ENCODE measurements at places on chromosomes 2 and 18. TPM values are rescaled to one million over a fixed set of nuclear protein-coding genes. Genes with fewer than 3 reads are reported as not detected.

- H3K4me1 ChIP-seq: no peaks in the 10 kb centered on the region
- no peak overlapping the region for H3K27ac ChIP-seq
- H3K36me3 ChIP-seq: no peaks in the 10 kb centered on the region
- peaks cover 8% of the 10 kb centered on the region for H3K27me3 ChIP-seq
- no peak overlapping the region for H3K4me3 ChIP-seq
Observed at GRCh38 chr18:21330122-21330701, 88.2 kb downstream of the GREB1L start.

GRCh38 chr2:31654241-31654640, 73.5 kb upstream of the SRD5A2 start:
- no peak overlapping the region for H3K27ac ChIP-seq
- H3K4me3 ChIP-seq: no peak overlapping the region
- peaks cover 11% of the 10 kb centered on the region for H3K27me3 ChIP-seq
- no peaks in the 10 kb centered on the region for H3K4me1 ChIP-seq
- no peaks in the 10 kb centered on the region for H3K36me3 ChIP-seq

DNA sequence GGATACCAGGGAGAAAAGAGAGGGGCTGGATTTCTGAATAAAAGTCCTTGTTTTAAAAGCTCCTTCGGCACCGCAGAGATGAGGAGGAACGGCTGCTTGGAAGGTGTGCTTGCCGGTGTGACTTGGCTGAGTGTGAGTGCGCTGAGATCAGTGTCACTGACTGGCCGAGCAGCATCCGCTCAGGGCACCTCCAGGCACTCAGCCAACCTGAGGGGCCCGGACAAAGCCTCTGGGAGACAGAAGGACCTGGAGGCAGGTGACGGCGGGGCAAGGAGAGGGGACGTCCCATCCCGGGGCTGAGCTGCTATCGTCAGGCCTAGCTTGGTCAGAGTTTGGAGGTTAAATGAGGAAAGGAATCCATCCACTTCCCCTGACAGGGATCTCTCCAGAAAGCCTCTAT, 16.8 kb upstream of the ALLC start:
- H3K36me3 ChIP-seq: no peaks in the 10 kb centered on the region
- no peak overlapping the region for H3K27ac ChIP-seq
- no peaks in the 10 kb centered on the region for H3K27me3 ChIP-seq
- H3K4me3 ChIP-seq: no peak overlapping the region
- H3K4me1 ChIP-seq: peaks cover 3% of the 10 kb centered on the region

GRCh38 chr18:41752826-41753225, 202.2 kb upstream of the PIK3C3 start:
- DNase-seq: no peak
- no peaks in the 10 kb centered on the region for H3K4me1 ChIP-seq
- H3K36me3 ChIP-seq: no peaks in the 10 kb centered on the region
- H3K4me3 ChIP-seq: no peak overlapping the region
- H3K27me3 ChIP-seq: no peaks in the 10 kb centered on the region
- H3K27ac ChIP-seq: no peak overlapping the region

DNA sequence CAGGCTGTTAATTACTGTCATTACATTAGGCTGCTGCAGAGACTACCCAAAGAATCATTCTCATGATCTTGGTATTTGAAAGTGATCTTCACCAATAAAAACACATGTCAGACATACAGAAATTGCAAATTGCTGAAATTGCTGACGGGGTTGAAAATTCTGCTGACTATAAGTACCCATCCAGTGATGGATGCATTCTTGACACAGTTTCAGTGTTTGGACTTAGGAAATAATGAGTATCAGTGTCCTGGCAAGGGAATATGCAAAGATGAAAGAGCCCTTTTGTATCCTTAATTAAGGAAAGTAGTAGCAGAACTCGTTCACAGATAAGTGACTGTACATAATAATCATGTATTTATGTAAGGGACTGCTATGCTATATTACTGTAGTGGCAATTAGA, 221.1 kb upstream of the ATP5MC3 start:
- H3K4me1 ChIP-seq: no peaks in the 10 kb centered on the region
- peaks cover 24% of the 10 kb centered on the region for H3K27me3 ChIP-seq
- H3K4me3 ChIP-seq: no peak overlapping the region
- no peaks in the 10 kb centered on the region for H3K36me3 ChIP-seq
- DNase-seq: no peak
- H3K27ac ChIP-seq: no peak overlapping the region

- DNase-seq: no peak
- no peak overlapping the region for H3K27ac ChIP-seq
- no peaks in the 10 kb centered on the region for H3K36me3 ChIP-seq
- H3K4me3 ChIP-seq: no peak overlapping the region
- H3K4me1 ChIP-seq: peaks cover 6% of the 10 kb centered on the region
Observed at GRCh38 chr2:9983401-9984216, 32.1 kb downstream of the GRHL1 start.

DNA sequence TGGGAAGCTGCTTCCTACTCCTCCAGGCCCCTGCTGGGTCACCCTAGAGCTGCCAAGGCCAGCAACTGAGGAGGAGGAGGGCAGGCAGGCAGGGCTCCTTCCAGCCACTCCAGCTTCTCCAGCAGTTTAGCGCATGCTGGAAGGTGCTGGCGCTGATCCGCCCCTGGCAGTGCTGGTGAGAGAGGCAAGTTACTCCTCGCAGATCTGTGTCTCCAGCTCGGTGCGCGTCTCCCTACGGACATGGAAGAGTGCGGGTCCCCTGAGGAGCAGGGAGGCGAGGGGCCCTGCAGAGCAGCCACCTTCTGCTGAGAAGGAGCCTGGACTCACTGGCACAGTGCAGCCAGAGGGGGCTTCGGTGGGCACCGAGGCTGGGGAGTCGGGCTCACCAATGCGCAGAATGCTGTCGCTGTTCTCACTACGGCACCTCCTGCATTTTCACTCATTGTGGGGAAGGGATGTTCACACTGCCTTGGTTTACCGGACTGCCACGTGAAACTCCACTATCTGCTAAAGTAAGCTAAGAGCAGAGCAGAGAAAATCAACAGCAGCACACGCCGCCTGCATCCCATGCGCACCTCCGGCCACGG, 206.0 kb downstream of the HDAC4 start:
- H3K4me1 ChIP-seq: no peaks in the 10 kb centered on the region
- DNase-seq: no peak
- no peaks in the 10 kb centered on the region for H3K36me3 ChIP-seq
- H3K27ac ChIP-seq: peak overlapping the region; percentile 10
- no peak overlapping the region for H3K4me3 ChIP-seq

DNA sequence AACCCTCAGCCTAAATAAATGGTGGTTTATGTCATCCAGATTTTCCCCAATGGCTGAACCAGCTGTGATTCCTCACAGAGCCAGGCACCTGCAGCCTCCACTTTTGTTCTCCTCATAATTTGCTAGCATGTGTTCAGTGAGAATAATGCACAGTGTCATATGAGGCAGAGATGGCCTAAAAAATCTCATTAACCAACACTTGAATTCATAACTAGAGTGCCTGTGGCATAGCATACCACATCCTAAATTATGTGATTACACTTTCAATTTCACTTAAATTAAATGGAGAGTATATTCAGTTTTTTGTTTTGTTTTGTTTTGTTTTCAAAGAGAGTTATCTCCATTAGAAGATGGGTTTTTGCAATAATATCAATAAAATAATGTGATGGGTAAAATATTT, 488.0 kb downstream of the CBLN2 start:
- no peaks in the 10 kb centered on the region for H3K36me3 ChIP-seq
- no peak for DNase-seq
- no peaks in the 10 kb centered on the region for H3K4me1 ChIP-seq
- H3K27me3 ChIP-seq: no peaks in the 10 kb centered on the region

- H3K4me1 ChIP-seq: no peaks in the 10 kb centered on the region
- no peaks in the 10 kb centered on the region for H3K36me3 ChIP-seq
- H3K27me3 ChIP-seq: peaks cover 4% of the 10 kb centered on the region
- no peak for DNase-seq
Observed at GRCh38 chr18:1511619-1512311, 607.1 kb downstream of the ADCYAP1 start.

DNA sequence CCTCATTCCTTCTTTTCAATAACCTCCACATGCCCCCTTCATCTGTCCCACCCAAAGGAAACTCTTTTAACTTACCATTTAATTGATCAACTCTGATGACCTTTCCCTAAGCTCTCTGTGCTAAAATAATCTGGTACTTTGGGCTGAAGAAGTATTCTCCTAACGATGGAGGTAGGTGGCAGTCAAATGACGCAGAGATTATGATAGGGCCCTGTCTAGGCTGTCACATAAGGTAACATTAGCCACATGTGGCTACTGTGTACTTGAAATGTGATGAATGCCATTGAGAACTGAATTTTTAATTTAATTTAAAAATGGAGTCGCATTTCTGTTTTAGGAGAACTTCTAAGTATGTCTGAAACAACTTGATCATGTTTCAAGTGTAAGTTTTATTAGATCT, 140.5 kb upstream of the TNP1 start:
- H3K27ac ChIP-seq: no peak overlapping the region
- H3K27me3 ChIP-seq: peaks cover 4% of the 10 kb centered on the region
- no peaks in the 10 kb centered on the region for H3K4me1 ChIP-seq
- DNase-seq: no peak
- H3K36me3 ChIP-seq: no peaks in the 10 kb centered on the region
- no peak overlapping the region for H3K4me3 ChIP-seq

- H3K4me3 ChIP-seq: no peak overlapping the region
- H3K27ac ChIP-seq: peak overlapping the region; percentile 33
- no peak for DNase-seq
- H3K27me3 ChIP-seq: no peaks in the 10 kb centered on the region
Observed at GRCh38 chr2:122078451-122078850, 323.0 kb downstream of the TSN start.

- H3K27me3 ChIP-seq: no peaks in the 10 kb centered on the region
- no peaks in the 10 kb centered on the region for H3K36me3 ChIP-seq
- H3K4me3 ChIP-seq: no peak overlapping the region
- no peaks in the 10 kb centered on the region for H3K4me1 ChIP-seq
Observed at GRCh38 chr2:77268626-77269025, 253.6 kb downstream of the LRRTM4 start.

GRCh38 chr18:76975577-76976110, 153.3 kb downstream of the ZNF236 start:
- H3K4me3 ChIP-seq: no peak overlapping the region

GRCh38 chr2:96119389-96119751, 3.0 kb upstream of the ADRA2B start:
- H3K27ac ChIP-seq: no peak overlapping the region
- H3K27me3 ChIP-seq: peaks cover 25% of the 10 kb centered on the region
- H3K4me3 ChIP-seq: no peak overlapping the region
- H3K4me1 ChIP-seq: peaks cover 45% of the 10 kb centered on the region
- H3K36me3 ChIP-seq: no peaks in the 10 kb centered on the region

DNA sequence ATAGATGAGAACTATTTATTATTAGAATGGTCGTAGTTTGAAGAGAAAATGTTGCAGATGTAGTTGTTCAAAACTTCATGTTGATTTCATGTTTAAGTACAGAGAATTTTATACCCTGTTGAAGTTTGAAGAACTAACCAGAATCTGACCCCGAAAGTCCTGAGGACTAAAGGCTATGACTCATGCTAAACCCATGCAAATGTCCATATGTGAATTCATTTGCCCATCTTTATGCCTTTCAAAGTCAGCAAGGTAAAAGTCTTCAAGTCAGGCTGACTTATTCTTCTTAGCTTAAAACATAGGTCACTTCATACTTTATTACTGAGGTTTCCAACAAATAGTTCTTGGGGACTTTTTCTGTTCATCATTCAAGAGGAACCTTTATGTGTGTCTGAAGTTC, 185.5 kb downstream of the CCDC85A start:
- H3K36me3 ChIP-seq: no peaks in the 10 kb centered on the region
- no peak overlapping the region for H3K4me3 ChIP-seq
- no peak overlapping the region for H3K27ac ChIP-seq
- DNase-seq: no peak

- no peak for DNase-seq
- no peaks in the 10 kb centered on the region for H3K27me3 ChIP-seq
- H3K4me1 ChIP-seq: no peaks in the 10 kb centered on the region
- no peak overlapping the region for H3K27ac ChIP-seq
- no peaks in the 10 kb centered on the region for H3K36me3 ChIP-seq
Observed at GRCh38 chr2:117379928-117380327, 434.6 kb upstream of the DDX18 start.

GRCh38 chr2:62844311-62845090, 139.0 kb downstream of the EHBP1 start:
- H3K27me3 ChIP-seq: no peaks in the 10 kb centered on the region
- H3K36me3 ChIP-seq: peaks cover 5% of the 10 kb centered on the region
- DNase-seq: no peak
- no peak overlapping the region for H3K4me3 ChIP-seq
- H3K27ac ChIP-seq: no peak overlapping the region

DNA sequence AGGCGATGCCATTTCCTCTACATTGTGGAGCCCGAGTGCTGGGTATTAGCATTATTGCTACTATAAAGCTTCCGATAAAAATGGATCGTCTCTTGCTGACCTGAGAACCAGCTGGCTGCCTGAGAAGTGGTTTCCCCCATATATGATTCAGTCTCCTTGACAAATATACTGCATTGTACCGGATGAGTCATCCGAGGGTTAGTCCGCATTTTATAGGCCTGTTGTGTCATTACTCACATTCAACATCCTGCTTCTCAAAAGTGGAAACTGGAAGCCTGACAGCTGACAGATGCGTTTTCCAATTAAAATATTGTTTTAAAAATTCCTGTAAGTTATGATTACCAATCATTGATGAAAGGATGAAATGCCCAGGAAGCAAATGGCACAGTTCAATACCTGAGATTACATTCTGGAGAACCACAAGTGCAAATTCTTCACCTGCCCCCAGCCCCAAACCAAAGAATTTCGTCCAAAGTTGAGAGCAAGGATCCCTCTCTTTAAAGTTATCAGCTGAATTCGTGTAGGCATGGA, 65.7 kb downstream of the SPRED2 start:
- no peak for DNase-seq
- H3K4me1 ChIP-seq: no peaks in the 10 kb centered on the region
- no peaks in the 10 kb centered on the region for H3K27me3 ChIP-seq
- no peak overlapping the region for H3K27ac ChIP-seq

DNA sequence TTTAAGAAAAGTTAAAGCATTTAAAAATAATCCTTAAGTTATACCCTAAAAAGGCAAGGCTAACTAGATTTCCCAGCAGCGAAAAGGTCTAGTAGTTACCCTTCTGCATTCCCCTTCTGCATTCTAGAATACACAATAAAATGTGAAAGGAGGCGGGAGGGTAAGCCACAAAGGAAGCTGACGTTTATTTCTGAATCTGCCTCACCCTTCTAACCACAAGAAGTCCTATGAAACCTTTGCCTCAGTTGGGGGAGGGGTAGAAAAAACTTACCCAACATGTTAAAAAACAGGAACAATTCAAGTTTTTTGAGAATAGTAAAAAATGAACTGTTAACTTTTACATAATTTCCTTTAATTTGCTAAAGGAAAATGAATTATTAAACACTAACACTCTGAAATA, 11.3 kb downstream of the STK17B start:
- H3K36me3 ChIP-seq: peaks cover 43% of the 10 kb centered on the region
- peak overlapping the region; percentile 100 for H3K27ac ChIP-seq
- peak overlapping the region; percentile 88 for H3K4me3 ChIP-seq

GRCh38 chr2:203713381-203713780, 6.9 kb downstream of the CD28 start:
- peak overlapping the region; percentile 67 for H3K4me3 ChIP-seq
- no peak for DNase-seq
- H3K27ac ChIP-seq: peak overlapping the region; percentile 94

The AQP12A gene
- total RNA-seq: not detected

The CYS1 gene
- not detected for total RNA-seq

The SETBP1 gene
- total RNA-seq: 1.6 TPM

The GBX2 gene
- not detected for total RNA-seq

The EPB41L5 gene
- 12.3 TPM for total RNA-seq

Measured in naive thymus-derived CD8-positive, alpha-beta T cell (primary cell).